Stimulated activated CD8-positive, alpha-beta memory T cell treated with anti-CD3 and anti-CD28 coated beads, Interleukin-7, amount 100 ng/mL, for 4 hours (primary cell): ENCODE measurements at places on chromosomes 7 and 10.

DNA sequence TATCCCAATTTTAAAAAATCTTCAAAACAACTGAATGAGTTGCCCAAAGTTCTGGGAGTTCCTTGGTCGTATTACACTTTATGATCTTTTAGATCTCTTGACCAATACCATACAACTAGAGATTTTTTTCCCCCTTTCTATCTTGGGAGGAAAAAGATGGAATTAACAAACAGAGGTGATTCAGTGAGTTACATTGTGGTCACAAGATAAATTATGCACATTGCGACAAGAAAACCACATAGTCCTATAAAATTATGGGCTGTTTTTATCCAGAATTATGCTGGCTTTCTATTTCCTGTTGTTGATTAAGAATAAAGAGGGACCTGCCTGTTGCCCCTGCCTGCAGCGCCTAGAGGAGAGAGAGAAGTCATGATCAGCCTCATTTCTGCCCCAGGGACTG lies 8.2 kb upstream of the SGPL1 start:
- DNase-seq: no peak

- no peak for DNase-seq
These were observed 7.3 kb upstream of the ASB4 start for GRCh38 chr7:95478272-95479037.

DNA sequence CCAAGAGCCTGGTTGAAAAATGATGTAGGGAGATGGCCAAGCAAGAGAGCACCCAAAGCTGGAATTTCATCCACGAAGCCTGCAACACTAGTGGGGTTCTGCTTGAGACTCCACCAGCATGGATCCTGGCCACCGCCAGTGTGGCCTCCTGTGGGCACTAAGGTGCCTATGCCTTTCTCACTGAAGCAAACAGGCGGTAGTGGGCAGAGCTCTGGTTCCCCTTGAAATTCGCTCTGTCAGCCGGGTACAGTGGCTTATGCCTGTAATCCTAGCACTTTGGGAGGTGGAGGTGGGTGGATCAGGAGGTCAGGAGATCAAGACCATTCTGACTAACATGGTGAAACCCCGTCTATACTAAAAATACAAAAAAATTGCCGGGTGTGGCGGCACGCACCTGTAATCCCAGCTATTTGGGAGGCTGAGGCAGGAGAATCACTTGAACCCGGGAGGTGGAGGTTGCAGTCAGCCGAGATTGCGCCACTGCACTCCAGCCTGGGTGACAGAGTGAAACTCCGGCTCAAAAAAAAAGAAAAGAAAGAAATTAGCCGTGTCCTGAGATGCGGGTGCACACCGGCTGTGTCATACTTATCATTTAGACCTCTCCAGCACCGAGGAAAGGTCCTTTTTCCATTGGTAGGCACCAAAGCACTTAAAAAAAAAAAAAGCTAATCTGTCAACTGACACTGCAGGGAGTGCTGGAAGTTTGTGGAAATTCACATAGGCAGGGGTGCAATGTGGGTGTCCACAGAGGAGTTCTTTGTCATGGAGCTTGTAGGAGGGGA lies 28.3 kb downstream of the CCM2 start:
- DNase-seq: no peak

GRCh38 chr10:11724938-11725776 lies 17.0 kb upstream of the ECHDC3 start:
- DNase-seq: no peak

DNA sequence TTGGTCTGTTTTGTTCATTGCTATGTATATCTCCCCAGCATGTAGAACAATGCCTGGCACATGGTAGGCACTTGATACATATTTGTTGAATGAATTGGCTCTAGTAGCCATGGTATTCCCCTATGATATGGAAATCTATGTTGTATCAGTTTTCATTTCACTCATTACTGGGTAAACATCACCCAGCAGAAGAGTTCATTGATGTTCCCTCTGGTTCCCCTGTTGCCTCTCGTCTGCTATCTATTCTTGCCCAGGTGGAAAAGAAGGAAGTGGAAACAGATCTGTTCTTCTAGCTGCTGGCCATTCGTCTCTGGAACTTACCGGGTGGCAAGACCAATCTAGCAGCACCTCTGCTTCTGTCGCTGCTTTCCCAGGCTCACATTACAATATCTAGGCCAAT lies 71.5 kb downstream of the LRRC4 start:
- no peak for DNase-seq

DNA sequence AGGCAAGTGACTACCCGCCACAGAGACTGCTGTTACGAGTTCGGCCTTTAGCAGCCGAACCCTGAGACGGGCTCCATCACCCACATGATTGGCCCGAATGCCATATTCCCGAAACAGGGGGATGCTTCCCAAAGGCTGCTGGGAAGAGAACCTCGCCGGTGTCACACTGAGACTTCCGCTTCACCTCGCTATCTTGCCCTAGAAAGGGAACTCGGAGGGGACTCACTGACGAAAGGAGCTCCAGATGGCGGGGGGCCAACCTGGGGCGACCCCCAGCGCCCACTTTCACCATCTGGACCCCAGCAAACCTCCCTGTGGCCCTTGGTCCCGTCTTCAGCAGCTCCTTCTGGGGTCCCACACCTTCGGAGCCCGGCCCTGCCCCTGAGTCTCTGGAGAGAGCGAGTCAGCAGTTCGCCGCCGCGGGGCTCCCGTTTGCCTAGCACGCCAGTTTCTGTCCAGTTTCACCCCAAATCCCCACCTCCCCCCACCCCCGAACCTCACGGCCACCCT lies 529 bp downstream of the HPS1 start:
- DNase-seq: peak; percentile 30

GRCh38 chr10:101841826-101842225 lies 1.8 kb downstream of the KCNIP2 start:
- DNase-seq: no peak

- no peak for DNase-seq
These were observed 4.8 kb downstream of the ANK3 start for GRCh38 chr10:60384708-60385398.

DNA sequence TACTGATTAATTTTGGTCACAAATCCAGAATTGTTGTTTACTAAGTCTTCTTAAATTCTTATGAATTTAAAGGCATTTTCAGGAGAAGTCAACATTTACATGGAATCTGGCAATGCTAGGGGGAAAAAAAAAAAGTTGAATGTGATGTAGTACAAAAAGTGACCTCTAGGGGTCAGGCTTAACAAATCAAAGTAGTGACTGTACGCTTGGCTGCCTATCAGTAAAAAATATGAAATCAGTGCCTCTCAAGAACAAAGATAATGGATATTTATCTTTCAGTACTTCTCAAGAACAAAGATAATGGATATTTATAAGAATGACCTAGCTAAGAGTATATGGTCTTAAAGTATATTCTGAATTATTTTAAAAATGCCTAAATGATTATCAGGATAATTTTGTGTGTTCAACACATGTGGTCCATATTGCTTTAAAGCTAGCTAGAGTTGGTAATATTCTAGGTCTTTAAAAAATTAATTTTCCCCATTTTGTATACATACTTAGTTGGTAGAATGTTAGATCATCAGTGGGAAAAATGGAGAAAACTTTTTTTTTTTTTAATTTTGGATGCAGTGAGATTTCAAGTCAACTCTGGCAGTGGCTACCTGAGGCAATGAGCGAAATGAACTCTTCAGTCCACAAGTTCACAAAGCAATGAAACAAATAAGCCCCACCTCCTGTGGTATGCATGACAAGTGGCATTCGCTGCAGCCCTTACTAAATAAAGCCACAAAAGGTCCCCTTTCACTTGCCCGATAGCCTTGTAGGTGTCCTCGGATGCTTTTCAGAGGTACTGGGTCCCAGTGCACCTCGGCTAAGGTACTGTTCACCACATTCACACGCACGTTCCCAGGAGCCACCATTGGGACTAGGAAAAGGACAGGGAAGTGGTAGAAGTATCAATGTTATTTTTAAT lies 51.2 kb upstream of the LAMB4 start:
- DNase-seq: no peak

GRCh38 chr10:102785818-102786217 lies 42.1 kb downstream of the WBP1L start:
- DNase-seq: no peak

DNA sequence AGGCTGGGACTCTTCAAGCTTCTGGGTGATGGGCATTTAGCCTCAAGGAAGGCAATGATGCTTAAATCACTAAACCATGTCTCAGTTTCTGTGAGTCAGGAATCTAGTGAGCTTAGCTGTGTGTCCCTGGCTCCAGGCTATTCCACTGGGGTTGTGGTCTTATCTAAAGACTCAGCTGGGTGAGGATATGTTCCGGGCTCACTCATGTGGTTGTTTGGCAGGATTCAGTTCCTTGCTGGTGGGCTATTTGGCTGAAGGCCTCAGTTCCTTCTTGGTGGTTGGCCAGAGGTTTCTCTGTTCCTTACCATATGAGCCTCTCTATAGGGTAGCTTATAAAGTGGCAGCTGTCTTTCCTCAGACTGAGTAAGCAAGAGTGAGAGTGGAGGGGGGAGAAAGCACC lies 12.0 kb downstream of the EVX1 start:
- DNase-seq: no peak

GRCh38 chr7:116798232-116798631 lies 64.2 kb upstream of the CAPZA2 start:
- no peak for DNase-seq

DNA sequence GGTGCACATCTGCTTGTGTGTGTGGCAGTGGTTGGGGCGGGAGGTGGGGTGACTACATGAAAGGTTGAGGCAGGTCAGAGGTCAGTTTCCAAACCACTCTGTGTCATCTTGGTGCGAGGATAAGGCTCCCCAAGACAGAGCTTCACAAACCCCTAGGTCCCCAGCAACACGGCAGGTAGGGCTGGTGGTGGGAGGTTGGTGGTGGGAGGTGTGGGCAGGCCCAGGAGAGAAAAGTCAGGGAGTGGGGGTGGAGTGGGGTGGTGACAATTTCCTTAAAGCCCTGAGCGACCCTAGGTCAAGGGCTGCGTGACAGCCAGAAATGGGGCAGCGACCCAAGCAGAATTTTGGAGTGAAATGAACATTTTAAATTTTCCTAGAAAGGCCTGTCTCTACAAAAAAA lies 1.6 kb upstream of the STRA8 start:
- no peak for DNase-seq
